ENCODE measurements at places on chromosomes 1 and 21.

- no peak for DNase-seq
Measured at GRCh38 chr1:210087058-210087457, 145.5 kb upstream of the SERTAD4 start.

GRCh38 chr1:63623952-63624351, 30.7 kb downstream of the PGM1 start:
- no peak for DNase-seq

- DNase-seq, result no peak
Measured at GRCh38 chr1:19430121-19431068, 54.9 kb downstream of the CAPZB start.

- no peak for DNase-seq
Measured at GRCh38 chr1:46526691-46527291, 24.7 kb downstream of the KNCN start.

DNA sequence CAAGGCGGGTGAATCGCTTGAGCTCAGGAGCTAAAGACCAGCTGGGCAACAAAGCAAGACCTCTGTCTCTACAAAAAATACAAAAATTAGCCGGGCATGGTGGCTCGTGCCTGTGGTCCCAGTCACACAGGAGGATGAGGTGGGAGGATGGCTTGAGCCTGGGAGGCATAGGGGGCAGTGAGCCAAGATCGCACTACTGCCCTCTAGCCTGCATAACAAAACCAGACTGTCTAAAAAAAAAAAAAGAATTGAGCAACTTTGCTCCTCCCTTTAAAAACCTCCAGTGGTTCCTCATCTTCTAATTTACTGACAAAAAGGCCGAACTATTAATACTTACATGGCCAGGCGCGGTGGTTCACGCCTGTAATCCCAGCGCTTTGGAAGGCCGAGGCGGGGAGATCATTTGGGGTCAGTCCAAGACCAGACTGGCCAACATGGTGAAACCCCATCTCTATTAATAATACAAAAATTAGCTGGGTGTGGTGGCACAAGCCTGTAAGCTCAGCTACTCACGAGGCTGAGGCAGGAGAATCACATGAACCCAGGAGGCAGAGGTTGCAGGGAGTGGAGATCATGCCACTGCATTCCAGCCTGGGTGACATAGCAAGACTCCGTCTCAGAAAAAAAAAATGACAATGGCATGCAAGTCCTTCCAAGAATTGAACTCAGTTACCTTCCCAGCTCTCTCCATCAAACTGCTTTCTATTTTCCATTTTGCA, 4.4 kb downstream of the ACBD3 start:
- no peak for DNase-seq

- peak; percentile 53 for DNase-seq
Measured at GRCh38 chr1:218079347-218079746, 205.7 kb upstream of the RRP15 start.

- no peak for DNase-seq
Measured at GRCh38 chr21:44484498-44485253, 29.4 kb downstream of the LRRC3 start.

- DNase-seq, result no peak
Measured at GRCh38 chr1:2474104-2474844, 1.8 kb upstream of the PLCH2 start.

GRCh38 chr1:93964096-93964776, 55.0 kb upstream of the GCLM start:
- DNase-seq, result no peak

DNA sequence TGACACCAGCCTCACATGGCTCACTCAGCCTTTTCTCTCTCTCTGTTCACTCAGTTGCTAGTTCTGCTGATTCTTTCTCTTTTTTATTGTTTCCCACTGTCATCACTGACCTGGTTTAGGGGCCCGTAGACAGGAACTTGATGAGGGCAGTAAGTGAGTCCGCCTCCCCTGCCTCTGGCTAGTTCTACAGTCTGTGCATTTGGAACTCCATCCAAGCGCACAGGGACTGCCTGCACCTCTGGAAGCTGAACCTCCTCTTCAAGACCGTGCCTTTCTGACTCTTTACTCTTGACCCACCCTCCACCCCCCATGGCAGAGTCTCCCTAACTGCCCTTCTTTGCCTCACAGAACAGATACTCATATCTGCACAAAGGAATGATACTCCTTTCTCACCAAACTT, 4.2 kb downstream of the TENT5C start:
- DNase-seq, result no peak

DNA sequence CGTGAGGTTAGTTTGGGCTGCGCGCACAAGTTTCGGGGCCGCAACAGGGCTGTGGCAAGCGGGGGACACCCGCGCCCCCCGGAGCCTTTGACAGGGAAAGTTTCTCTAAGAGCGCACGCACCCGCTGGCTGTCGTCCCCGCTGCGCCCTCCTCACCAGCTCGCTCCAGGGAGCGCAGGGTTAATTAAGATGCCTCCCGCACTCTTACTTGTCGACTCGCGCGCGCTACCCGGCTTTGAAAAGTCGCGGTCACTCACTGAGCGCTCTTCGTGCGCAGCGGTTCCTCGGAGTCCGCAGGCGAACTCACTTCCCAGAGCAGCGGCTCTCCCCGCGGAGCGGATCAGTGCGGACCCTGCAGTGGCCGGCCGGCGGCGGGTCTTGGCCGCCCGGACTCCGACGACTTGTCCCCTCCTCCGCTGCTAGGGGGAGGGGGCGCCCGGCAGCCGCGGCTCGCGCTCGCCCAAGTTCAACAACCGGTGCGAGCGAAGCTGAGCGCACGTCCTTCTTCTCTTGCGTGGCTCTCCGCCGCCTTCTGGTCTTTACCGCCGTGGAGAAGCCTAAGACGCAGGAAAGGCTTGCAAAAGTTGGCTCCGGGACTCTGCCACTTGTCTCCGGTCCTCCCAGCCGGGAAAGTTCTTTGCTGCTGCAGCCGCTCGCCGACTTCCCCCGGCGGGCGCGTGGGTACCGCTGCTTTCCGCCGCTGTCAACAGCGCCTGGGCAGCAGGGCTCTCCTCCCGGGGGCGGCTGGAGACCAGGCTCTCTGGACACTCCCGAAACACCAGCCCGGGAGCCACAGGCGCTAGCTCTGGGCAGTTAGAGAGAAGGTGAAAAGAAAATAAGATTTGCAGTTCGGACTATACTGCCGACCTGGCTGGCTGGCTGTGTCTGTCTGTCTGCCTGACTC, 506 bp downstream of the JUN start:
- DNase-seq, result peak; percentile 60

GRCh38 chr1:203622486-203622885, 4.1 kb upstream of the ATP2B4 start:
- no peak for DNase-seq

- DNase-seq, result no peak
Measured at GRCh38 chr1:187773168-187773567, 944.4 kb downstream of the PLA2G4A start.

DNA sequence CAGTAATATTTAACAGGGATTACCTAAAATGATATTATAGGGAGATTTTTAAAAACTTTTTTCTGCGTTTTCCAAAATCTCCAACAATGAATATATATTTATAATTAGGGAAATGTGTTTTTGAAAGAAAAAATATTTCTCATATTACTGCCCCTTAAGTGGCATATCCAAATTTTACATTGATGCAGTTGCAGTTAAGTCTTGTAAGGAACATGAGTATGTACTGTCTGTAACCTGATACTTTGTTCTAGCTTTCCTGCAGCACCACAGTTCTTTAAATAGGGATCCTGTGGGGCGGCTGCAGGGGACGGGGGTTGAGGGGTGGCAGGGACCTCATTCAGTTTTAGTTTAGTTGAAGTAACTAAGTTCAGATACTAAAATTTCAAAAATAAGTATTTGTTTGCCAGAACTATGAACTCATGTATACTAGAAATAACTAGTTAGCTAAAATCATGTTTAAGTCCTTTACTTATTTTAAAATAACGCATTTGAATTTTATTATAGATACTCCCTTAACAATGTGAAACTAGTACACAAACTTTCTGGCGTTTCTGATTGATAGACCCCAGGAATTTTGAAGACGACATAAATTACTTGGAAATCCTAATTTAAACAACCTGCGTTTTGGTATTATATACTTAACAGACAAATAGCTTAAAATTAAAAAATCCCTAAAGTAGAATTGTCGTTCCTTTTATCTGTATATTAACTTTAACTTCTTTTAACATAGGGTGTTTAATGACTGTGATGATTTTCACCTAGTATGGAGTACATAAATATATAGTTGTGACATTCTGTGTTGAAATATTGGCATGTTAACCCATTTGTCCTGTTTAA, 639 bp upstream of the DNAJB4 start:
- DNase-seq, result no peak

- DNase-seq, result peak; percentile 54
Measured at GRCh38 chr1:245516284-245516759, 361.5 kb downstream of the KIF26B start.

- DNase-seq, result no peak
Measured at GRCh38 chr1:186828611-186829454, at the start of gene PLA2G4A. Gene PLA2G4A, plus strand, starts transcription at chr1:186828949. Its CDS starts 25,406 bp downstream, at chr1:186854355.

GRCh38 chr1:31621498-31621820, 4.0 kb downstream of the HCRTR1 start:
- DNase-seq, result no peak

- DNase-seq, result peak; percentile 35
Measured at GRCh38 chr1:184299406-184299790, 87.4 kb upstream of the C1orf21 start.
